ENCODE measurements at places on chromosomes 6 and 20.

GRCh38 chr6:12911427-12911826 lies 194.9 kb downstream of the PHACTR1 start:
- DNase-seq = no peak

DNA sequence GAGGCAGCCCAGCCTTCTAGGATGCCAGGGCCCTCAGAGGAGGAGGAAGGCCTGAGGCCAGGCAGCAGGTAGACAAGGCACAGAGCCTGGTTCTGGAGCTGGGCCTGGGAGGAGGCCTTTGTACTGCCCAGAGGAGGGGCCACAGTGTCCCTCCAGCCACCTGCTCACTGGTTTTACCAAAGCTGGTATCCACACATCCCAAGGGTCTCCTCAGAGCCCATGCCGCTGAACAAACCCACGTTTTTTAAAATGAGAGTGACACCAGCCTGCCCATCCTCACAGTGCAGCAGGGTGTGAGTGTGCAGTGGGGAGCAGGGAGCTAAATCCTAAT lies 162.7 kb downstream of the LY86 start:
- no peak for DNase-seq

DNA sequence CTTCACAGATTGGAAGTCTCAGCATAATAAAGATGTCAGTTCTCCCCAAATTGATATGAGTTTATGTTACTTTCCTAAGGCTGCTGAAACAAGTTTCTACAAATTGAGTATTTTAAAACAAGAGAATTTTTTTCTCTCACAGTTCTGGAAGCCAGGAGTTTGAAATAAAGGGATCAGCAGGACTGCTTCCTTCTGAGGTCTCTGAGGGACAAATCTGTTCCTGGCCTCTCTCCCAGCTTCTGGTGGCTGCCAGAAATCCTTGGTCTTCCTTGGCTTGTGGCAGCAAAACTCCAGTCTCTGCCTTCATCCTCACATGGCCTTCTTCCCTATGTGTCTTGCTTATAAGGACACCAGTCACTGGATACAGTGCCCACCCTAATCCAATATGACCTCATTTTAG lies 136.1 kb downstream of the TFAP2A start:
- DNase-seq = no peak

- DNase-seq = peak; percentile 70
Observed at GRCh38 chr20:5191829-5192569, 65.2 kb downstream of the CDS2 start.

- DNase-seq = peak; percentile 69
Observed at GRCh38 chr6:30722280-30723112, 2.3 kb downstream of the TUBB start.

GRCh38 chr6:87277123-87277522 lies 45.3 kb upstream of the SMIM8 start:
- no peak for DNase-seq

DNA sequence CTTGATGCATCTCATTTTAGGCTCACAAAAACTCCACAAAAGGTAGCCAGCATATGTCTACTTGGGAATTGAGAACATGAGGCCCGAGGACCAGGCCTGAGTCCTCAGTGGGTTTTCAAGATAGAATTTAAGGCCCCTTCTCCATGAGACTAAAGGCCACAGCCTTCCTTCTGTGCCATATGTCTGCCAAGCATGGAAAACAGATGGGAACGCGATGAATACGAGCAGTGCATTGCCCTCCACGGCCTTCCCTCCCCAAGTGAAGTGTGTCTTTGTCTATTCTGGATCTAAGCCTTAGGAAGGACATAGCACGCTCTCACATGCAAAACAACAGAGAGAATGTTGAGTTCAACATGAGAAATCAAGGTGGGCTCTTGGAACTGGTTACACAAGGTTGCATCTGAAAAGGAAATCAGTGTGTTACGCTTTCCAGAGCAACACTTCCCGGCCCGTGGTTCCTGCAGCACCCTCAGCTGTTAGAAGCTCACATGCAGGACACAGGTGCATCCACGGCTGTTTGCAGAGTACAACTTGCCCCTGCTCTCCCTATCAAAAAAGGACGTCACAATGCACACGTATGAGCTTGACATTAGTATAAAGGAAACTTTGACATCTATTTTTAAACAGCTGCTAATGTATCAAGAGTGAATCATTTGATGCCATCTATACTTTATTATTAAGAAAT lies 229.9 kb downstream of the NRN1 start:
- DNase-seq = no peak

- DNase-seq = no peak
Observed at GRCh38 chr6:49653942-49654341, 17.3 kb upstream of the RHAG start.

DNA sequence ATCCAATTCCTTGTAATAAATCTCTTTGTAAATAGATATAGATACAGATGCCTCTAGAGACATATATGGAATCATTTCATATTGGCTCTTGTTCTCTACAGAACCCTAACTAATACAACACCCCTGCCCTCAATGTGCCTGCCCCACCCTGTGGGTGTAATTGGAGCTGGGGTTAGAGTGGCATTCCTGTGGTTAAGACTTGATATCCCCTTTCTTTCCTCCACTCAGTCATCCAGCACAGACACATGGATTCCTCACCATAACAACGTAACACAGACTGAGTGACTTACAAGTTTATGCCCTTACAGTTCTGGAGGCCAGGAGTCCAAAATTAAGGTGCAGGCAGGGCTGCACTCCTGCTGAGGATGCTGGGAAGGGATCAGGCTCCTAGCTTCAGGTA lies 42.8 kb downstream of the C6orf118 start:
- DNase-seq = no peak

DNA sequence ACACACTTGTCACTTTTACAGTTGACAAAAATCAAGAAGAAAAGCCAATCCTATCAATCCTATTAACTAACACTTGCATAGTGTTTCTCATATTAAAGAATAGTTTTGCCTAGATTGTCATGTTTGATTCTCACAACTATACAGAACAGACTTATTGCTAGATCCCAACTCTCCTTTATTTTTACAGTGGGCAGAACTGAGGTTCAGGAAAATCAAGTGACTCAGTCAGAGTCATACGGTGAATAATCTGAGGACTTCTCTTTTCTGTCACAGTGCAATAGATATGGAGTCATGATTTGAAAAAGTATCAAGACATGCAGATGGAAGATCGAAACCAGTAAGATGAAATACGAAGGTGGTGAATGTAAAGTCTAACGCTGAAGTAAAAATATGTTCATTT lies 195.1 kb upstream of the CITED2 start:
- DNase-seq = peak; percentile 38

GRCh38 chr6:56382416-56382940 lies 135.1 kb upstream of the COL21A1 start:
- no peak for DNase-seq

GRCh38 chr6:107987805-107988204 lies 29.8 kb upstream of the SEC63 start:
- DNase-seq = no peak

- DNase-seq = no peak
Observed at GRCh38 chr6:112231164-112231563, 23.2 kb downstream of the LAMA4 start.

GRCh38 chr6:57147401-57147800 lies 24.7 kb upstream of the BAG2 start:
- DNase-seq = no peak

- no peak for DNase-seq
Observed at GRCh38 chr6:75268121-75268987, 16.2 kb downstream of the TMEM30A start.

DNA sequence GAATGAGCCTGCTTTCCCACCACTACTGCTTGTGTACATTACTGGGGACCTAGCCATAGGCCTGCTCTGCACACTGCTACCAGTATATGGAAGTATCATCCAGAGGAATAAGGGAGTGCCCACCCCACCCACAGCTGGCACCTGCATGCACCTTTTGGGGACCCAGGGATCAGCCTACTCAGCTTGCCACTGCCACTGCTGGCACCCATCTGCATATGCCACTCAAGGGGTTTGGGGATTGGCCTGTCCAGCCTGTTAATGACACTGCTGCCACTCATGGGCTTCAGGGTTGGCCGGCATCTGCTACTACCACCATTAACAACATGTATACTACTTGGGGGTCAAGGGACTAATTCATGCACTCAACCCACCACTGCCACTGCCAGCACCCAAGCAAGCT lies 832.1 kb downstream of the PHF3 start:
- DNase-seq = no peak

DNA sequence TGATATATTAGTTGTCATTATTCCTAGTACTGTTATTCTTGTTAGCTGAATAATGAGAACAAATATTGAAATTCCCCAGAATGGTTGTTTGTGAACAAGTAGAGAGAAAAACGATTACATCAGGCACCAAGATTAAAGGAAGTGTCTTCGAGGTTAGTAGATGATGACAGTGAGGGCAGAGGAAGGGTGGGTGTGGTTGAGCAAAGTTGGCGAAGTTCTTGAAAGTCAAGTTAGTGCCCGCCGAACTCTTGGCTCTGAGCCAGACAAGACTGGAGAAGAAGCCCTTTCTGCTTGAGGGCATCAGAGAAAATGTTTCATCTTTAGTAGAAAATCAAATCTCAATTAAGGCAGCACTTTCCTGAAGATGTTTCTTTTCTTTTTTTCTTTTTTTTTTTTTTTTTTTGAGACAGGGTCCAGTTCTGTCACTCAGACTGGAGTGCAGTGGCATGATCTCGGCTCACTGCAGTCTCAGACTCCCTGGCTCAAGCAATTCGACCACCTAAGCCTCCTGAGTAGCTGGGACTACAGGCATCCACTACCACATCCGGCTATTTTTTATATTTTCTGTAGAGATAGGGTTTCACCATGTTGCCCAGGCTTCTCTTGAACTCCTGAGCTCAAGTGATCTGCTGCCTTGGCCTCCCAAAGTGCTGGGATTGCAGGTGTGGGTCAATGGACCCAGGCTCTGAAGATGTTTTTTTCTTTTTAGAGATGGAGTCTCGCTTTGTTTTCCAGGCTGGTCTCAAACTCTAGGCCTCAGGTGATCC lies 77.1 kb downstream of the SGK1 start:
- no peak for DNase-seq

GRCh38 chr6:74872754-74873476 lies 332.9 kb downstream of the COL12A1 start:
- no peak for DNase-seq

GRCh38 chr6:166434336-166434735 lies 51.6 kb upstream of the MPC1 start:
- no peak for DNase-seq

Measured in AG08396 (cell line).